OCI-LY7 (cell line): ENCODE measurements at places on chromosomes 1 and 21. TPM values are rescaled to one million over a fixed set of nuclear protein-coding genes. Genes with fewer than 3 reads are reported as not detected.

PTGS2 gene
- total RNA-seq = not detected in 2 replicates

TTC13 gene
- total RNA-seq = 27.0 and 27.2 TPM in 2 replicates

GRCh38 chr1:172966844-172967540 lies 83.7 kb downstream of the TNFSF18 start:
- DNase-seq = no peak

C1QC gene
- total RNA-seq = not detected in 2 replicates
